ENCODE measurements at places on chromosomes 3 and 15.
A peak's percentile ranks its signal among the peaks of the same experiment; 100 is the strongest.

DNA sequence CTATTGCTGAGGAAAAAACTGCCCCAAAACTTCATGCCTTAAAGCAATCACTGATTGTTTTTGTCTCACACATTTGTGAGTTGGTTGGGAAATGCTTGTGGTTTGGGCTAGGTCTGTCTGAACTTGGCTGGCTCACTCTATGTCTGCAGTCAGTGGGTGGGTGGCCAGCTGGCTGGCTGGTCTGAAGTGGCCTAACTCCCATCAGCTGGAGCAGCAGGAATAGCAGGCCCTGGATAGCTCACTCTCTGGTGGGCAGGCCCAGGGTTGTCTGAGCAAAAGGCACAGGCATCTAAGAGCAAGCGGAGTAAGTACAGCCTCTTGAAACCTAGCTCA lies 37.7 kb upstream of the PRR20G start:
- DNase-seq: no peak

- DNase-seq: peak; percentile 76
Measured at GRCh38 chr3:148962513-148962912, 28.8 kb upstream of the GYG1 start.

- DNase-seq: no peak
Measured at GRCh38 chr3:159792070-159792469, 196.6 kb upstream of the IL12A start.

DNA sequence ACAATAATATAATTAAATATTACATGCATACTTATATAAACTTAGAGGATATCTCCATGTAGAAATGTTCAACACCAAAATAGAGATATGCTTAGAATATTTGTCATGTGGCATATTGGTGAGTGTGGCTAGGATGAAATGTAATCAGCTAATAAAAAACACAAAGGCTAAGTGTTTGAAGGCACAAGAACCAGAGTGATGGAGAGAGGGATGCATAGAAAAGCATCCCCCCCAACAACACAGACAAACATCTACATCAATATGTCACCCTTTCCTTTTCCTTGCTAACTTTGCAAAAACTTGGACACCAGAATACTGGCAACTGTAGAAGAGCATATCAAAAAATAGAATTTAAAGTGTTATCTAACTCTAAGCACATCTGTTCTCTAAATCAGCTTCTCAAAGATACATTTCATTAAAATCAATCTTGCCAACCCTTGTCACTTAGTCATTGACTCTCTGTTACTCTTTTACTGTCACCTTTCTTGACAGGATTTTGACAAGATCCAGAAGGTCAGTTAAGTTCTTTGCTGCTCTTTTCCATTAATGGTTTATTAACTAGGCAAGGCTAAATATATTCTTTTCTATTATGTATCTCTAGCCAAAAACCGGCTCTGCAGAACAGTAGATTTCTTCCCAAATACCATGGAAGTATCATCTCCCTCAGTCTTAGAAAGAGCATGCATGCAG lies 695.9 kb downstream of the OTOL1 start:
- DNase-seq: no peak

- no peak for DNase-seq
Measured at GRCh38 chr3:33145901-33146580, 32.2 kb downstream of the CRTAP start.

DNA sequence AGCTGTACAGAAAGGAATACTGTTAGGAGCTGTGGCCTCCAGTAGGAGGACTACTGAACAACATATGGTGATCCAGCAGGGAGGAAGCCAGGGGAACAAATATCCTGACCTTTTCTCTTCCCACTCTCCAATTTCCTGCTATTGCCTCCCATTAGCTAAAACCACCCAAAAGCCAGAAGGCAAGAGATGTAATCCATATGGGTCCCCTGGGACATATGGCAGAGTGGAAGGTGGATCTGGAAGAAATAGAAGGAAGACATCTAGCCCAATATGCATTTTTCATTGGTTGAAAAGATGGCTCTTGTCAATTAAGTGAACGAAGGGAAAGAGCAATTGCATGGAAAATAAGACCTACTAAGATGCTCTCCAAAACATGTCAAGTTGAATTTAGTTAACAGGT lies 167.2 kb downstream of the CNTN3 start:
- DNase-seq: no peak

DNA sequence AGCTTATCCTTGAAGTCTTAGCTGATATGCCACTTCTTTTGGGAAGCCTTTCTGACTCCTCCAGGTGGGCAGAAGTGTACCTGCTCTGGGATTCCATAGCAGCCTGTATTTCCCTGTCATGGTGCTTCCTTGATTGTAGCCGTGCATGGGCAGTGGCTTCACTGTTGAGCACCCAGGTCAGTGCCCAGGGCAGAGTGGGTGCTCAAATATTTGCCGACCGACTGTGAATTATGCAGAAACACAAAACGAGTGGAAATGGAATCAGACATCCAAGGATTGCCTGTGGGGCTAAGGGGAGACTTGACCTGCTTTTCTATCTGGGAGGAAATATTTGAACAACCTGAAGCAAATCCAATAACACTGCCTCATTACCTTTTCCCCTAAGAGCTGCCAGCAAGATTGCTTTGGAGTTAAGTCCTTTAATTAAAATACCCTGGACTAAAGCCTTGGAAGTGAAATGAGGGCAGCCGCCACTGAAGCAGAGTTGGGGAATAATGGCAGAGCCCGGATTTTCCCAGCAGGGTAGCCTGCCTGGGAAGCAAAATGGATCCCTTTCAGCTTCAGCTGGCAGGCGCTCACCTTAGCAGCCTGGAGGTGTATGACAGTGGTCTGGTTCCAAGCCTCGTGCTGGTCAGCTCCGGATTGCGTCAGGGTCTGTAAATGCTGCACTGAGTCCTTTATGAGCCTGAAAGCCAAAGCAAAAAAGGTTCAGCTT lies 14.9 kb downstream of the ACOX2 start:
- DNase-seq: no peak

- DNase-seq: no peak
Measured at GRCh38 chr3:188049606-188050530, 104.1 kb upstream of the LPP start.

Data from fibroblast of skin of right quadriceps (primary cell).